ENCODE measurements at places on chromosomes 3 and 15.

DNA sequence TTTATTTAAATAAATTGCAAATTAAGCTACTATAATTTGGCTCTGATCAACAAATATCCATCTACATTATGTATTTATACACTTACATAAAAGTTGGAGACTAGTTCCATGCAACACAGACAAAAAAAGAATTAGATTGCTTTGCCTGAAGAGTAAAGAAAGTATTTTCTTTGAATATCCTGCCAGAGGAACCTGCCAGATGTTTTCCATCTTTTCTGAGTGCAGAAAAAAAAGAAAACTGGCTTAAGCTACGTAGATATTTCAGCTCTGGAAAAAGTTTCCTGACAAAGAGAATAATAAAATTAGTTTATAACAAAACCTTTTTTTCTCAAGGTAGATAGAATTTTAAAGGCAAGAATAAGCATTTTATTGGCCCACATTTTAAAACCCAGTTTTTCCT, 607.5 kb upstream of the NAALADL2 start:
- DNase-seq: no peak

DNA sequence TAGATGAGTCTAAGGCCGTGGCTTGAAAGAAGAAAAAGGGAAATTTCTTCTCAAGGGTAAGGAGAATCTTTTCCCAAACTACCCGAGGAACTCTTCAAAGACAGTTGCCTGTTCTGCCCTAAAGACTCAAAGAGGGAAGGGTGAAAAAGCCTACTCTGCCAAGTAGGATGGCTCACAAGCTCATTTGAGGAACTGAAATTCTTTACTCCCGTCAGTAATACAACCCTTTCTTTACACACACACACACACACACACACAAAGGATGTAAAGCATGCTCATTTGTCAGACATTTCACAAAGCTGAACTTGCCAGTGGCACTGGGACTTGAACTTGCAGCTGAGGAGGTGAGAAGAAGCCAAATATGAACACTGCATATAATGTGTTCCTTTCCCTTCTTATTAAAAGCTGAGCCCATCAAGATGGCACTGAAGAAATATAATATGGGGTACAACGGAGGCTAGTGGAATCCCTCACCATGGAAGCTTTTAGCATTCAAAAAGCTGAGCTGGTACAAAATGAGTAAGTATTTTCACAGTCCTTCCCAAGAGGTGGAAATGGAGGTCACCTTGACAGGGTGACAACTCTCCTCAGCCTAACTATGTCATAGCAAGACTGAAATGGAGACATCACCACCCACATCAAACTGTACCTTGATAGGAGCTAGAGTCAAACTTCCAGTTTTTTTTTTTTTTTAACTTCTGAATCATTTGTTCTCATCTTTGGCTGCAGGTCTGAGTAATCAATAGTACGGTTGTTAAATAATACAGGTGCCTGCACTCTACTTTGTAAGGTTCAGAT, 57.6 kb downstream of the TAFA4 start:
- no peak for DNase-seq

DNA sequence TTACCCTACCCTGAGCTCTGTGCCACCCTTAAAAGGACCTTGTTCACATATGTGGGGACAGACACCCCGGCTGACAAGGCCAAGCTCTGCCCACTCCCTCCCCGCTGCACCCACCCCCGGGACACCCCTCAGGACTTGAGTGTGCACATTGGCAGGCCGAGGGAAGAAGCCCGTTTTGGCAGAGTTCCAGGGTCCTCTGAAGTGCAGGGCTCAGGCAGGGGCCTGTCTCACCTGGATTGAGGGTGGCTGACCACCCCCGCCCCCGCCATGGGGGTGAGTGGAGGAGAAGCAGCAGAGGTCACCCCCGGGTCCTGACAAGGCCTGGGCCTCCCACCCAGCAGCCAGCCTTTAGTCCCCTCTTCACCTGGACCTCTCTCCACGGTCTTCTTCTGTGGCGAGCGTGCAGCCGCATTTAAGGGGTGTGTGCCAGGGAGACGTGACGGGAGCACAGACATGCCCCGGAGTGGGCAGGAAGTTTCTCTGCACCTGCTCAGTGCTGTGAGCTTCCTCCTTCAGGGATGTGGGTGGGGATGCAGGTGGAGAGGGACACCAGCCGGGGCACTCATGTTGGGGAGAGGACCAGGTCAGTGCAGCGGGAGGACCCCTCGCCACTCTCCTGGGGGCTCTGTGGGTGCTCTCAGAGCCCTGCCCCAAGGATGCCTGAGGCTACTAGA, 50.7 kb downstream of the LINGO1 start:
- no peak for DNase-seq

DNA sequence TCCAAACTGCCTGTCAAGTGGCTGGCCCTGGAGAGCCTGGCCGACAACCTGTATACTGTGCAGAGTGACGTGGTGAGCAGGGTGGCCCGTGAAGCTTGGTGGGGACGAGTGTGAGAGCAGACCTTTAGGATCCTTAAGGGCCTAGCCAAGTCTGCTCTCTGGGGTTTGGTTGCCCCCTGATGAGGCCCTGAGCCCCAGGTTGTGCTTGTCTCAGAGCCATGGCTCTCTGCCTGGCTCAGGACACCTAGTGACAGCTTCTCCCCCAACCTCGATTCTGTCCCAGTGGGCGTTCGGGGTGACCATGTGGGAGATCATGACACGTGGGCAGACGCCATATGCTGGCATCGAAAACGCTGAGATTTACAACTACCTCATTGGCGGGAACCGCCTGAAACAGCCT, 14.4 kb downstream of the TYRO3 start:
- no peak for DNase-seq

DNA sequence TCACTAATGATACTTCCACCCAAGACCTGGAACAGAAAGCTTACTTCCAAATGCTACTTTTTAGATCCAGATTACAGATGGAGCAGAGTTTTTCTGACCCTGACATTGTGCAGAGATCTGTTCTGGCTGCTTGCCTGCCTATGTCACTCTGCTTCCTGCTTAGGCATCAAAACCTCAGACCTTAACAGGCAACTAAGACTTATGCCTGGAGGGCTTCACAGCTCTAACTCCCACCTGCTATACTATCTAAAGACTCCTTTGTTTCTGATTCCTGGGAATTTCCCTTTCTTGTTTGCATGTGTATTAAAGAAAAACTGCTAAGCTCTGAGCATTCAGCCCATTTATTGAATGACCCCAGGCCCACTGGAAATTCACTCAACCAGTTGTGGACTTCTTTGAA, 157.4 kb upstream of the NPHP3 start:
- DNase-seq: no peak

GRCh38 chr3:39502838-39503145, 35.3 kb downstream of the MOBP start:
- DNase-seq: no peak

DNA sequence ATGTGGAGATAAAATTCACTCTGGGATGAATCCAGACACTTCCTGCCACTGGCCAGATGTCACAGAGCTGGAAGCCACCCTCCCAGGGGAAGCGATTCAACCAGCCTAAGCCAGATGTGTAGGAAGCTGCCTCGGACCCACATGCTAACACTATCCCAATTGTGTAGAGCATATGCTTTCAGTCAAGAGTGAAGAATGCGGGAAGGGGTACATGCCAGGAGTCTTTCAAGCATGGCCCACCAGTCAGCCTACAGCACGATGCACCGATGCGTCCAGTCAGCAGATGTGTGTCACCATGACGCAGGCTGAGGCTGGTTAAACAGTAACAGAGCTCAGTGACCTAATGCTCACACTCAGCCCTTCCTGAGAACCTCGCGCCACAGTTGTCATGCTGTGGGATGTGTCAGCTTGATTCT, 38.8 kb upstream of the BNC1 start:
- DNase-seq: no peak

DNA sequence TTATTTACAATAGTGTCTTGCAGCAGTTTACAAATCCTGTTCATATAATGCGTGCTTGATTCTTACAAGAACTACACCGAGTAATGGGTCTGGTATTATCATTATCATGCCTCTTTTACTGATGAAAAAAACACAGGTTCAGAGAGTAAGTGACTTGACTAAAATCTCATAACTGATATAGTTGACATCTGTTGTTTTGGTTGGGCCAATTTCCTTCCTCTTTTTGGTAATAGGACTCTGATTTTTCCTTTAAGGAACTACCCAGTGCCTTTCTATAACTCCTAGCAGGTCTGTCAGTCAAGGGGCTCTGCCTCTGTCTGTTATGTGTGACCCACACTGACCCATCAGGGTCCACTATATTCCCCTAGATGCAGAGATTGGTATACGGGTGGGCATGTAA, 14.6 kb upstream of the BLOC1S6 start:
- no peak for DNase-seq

GRCh38 chr3:52451237-52452083, 2.4 kb downstream of the TNNC1 start:
- DNase-seq: no peak

- no peak for DNase-seq
These were observed 14.3 kb downstream of the SLC28A1 start for GRCh38 chr15:84898761-84899160.

DNA sequence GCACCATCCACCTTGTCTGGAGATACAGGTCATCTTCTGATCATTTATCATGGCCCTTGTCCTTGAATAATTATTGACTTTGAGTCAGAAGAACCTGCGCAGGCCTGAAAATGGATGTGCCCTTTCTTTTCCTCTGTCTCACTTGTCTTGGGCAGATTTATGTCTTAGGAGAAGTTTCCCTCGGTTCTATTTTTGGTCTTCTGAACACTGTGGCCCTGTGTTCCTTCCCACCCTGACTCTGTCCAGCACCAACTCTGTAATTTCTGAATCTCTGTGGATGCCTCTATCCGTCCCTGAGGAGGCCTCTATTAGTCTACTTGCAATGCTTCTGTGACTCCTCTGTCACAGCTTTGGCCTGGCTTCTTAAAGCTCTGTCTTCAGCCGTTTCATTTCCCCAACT, 680.8 kb upstream of the CFAP20DC start:
- DNase-seq: no peak

- DNase-seq: no peak
These were observed 212.8 kb downstream of the ADAMTSL3 start for GRCh38 chr15:83866692-83867091.

GRCh38 chr3:122795674-122796195, 866 bp downstream of the SLC49A4 start:
- no peak for DNase-seq

DNA sequence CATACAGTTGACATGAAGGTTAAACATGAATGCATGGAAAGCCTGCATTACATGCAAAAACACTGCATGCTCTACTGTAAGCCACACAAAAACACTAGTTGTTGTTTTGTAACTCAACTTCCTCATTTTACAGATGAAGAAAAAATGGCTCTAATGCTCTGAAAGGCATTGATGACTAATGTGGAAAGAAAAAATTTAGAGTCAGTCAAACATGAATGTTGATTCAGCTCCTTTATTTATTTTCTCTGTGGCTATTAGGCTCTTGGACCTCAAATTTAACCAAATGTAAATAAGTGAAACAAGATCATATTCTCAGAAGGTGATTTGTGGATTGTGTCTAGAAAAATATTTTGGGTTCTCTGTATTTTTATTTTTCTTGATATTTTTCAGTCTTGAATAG, 336.7 kb upstream of the ZNF717 start:
- no peak for DNase-seq

GRCh38 chr3:57064572-57064971, 4.1 kb downstream of the SPATA12 start:
- DNase-seq: no peak

- no peak for DNase-seq
These were observed 135.9 kb downstream of the RSL24D1 start for GRCh38 chr15:55060836-55061235.

- no peak for DNase-seq
These were observed 51.4 kb downstream of the FAM43A start for GRCh38 chr3:194736896-194737600.

GRCh38 chr3:43177085-43177484, 71.2 kb upstream of the POMGNT2 start:
- no peak for DNase-seq

DNA sequence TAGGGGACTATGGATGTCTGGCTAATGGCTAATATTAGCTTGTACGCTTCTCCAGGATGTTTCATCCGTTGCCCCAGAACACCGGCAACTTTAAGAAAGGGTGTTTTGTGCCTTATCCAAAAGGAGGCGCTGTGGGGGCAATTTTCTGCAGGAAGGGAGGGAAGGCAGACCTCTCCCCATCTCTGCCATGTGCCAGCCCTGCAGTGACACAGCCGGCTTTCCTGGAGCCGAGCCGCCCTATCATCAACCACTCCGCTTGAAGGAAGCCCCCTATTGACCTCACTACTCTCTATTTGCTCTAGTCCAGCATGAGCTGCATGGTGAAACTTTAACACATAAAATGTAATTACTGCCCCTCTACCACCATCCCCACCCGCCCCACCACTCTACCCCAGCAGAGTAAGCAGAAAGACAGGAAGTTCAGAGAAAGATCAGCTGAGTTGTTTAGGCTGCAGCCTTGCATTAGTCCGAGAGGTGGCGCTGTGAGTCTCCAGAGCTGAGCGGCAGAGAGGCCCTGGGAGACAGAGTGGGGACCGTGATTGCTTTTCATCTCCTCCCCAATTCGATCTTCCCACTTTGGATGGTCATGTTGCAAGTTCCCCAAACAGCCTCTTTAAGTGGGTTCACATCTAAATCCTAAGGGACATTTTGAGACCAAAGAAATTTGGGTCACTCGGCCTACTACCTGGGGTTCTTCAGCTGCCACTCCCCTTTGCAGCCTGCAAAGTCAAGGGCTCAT, 24.5 kb upstream of the RAD18 start:
- peak; percentile 23 for DNase-seq

GRCh38 chr3:149378478-149379309, 1.2 kb upstream of the TM4SF1 start:
- DNase-seq: no peak

GRCh38 chr3:194397757-194398312, 1.2 kb downstream of the GP5 start:
- peak; percentile 6 for DNase-seq

- no peak for DNase-seq
These were observed 70.1 kb upstream of the MEF2A start for GRCh38 chr15:99495430-99496301.

DNA sequence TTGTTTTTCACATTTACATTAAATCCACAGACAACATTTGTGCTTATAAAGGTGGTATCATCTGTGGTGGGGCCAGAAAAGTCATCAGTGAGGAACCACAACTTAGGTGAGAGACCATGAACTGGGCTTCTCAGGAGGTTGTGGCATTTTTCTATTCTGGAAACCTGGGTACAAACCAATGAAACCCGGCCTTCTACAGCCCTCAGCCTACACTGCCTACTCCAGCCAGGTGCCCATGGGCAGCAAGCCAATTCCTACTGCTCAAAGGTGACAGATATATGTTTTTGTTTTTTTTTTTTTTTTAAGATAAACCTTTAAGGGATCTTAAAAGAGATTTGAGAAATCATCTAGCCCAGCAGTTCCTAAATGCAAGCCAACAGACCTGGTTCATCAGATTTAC, 20.3 kb downstream of the SPG21 start:
- no peak for DNase-seq

- DNase-seq: no peak
These were observed 142.7 kb downstream of the FNDC3B start for GRCh38 chr3:172181932-172182586.

GRCh38 chr3:156038869-156039268, 81.5 kb upstream of the KCNAB1 start:
- DNase-seq: no peak

GRCh38 chr3:13886593-13887129, 6.8 kb upstream of the WNT7A start:
- no peak for DNase-seq
